ENCODE measurements at places on chromosomes 12 and 14. TPM values are rescaled to one million over a fixed set of nuclear protein-coding genes. Genes with fewer than 3 reads are reported as not detected.

The AQP2 gene
- 0.42 TPM for total RNA-seq

The CCDC197 gene
- not detected for total RNA-seq

The MSRB3 gene
- 329 TPM for total RNA-seq

The SYNDIG1L gene
- total RNA-seq = 0.29 TPM

The TRHDE gene
- 3.1 TPM for total RNA-seq

The PSMC6 gene
- 94.9 TPM for total RNA-seq

The DHRS2 gene
- total RNA-seq = not detected

The NID2 gene
- total RNA-seq = 56.9 TPM

The CD163L1 gene
- 10.5 TPM for total RNA-seq

The SLC15A5 gene
- total RNA-seq = not detected

The NGB gene
- total RNA-seq = not detected

The DAO gene
- total RNA-seq = not detected

The IL26 gene
- total RNA-seq = not detected

The ADGRD1 gene
- 238 TPM for total RNA-seq

The CCDC38 gene
- total RNA-seq = not detected

The SDS gene
- total RNA-seq = 0.83 TPM

The TMBIM4 gene
- total RNA-seq = 127 TPM

The SCN8A gene
- 0.65 TPM for total RNA-seq

The KERA gene
- not detected for total RNA-seq

The CARMIL3 gene
- 0.23 TPM for total RNA-seq

The POTEG gene
- total RNA-seq = not detected

The NUDT4 gene
- total RNA-seq = 76.5 TPM

The TSPAN19 gene
- not detected for total RNA-seq

The KRT3 gene
- total RNA-seq = not detected

The ZDHHC22 gene
- not detected for total RNA-seq

The FOXN4 gene
- total RNA-seq = not detected

The ADAMTS20 gene
- not detected for total RNA-seq

The SVOP gene
- total RNA-seq = not detected

The EMP1 gene
- 746 TPM for total RNA-seq

The MYBPC1 gene
- total RNA-seq = not detected

The AMN gene
- 0.10 TPM for total RNA-seq

The ATP23 gene
- total RNA-seq = 5.6 TPM

The HPD gene
- 5.6 TPM for total RNA-seq

The CMKLR1 gene
- 44.6 TPM for total RNA-seq

The ZNF664 gene
- total RNA-seq = 56.4 TPM

The IFI27 gene
- total RNA-seq = 122 TPM

The HOXC13 gene
- 1.1 TPM for total RNA-seq

The RCOR1 gene
- total RNA-seq = 15.4 TPM

The STXBP6 gene
- total RNA-seq = 14.9 TPM

The BATF gene
- 2.0 TPM for total RNA-seq

The ESR2 gene
- total RNA-seq = 0.14 TPM

The CEBPE gene
- 0.19 TPM for total RNA-seq

The SERPINA1 gene
- 10.3 TPM for total RNA-seq

The RDH11 gene
- total RNA-seq = 31.7 TPM

Data from posterior vena cava (tissue), 2 donors.